Esophagus (tissue), 2 donors: ENCODE measurements at places on chromosomes 2 and 18. TPM values are rescaled to one million over a fixed set of nuclear protein-coding genes. Genes with fewer than 3 reads are reported as not detected.

Gene PELI1
- 51.9 TPM for polyA plus RNA-seq

Gene SCTR
- polyA plus RNA-seq = 0.26 TPM

Gene PKP4
- 25.8 TPM for polyA plus RNA-seq

Gene GALNT14
- 17.2 TPM for polyA plus RNA-seq

Gene ACVR1C
- polyA plus RNA-seq = 0.06 TPM

Gene SAG
- not detected for polyA plus RNA-seq

Gene UGT1A10
- 10.8 TPM for polyA plus RNA-seq

Gene AKAIN1
- not detected for polyA plus RNA-seq

Gene PPP1R7
- polyA plus RNA-seq = 74.3 TPM

Gene TBR1
- 0.02 TPM for polyA plus RNA-seq

Gene STK36
- 10.8 TPM for polyA plus RNA-seq

Gene LBX2
- 0.18 TPM for polyA plus RNA-seq

Gene RASGRP3
- 0.71 TPM for polyA plus RNA-seq

Gene DUSP11
- 27.0 TPM for polyA plus RNA-seq

Gene CXCR2
- 12.0 TPM for polyA plus RNA-seq

Gene ALPP
- not detected for polyA plus RNA-seq

Gene KIAA2012
- polyA plus RNA-seq = not detected

Gene ANKRD53
- polyA plus RNA-seq = 0.35 TPM

Gene IL37
- 0.06 TPM for polyA plus RNA-seq

Gene VAPA
- polyA plus RNA-seq = 189 TPM

Gene TUBB8B
- 0.82 TPM for polyA plus RNA-seq

Gene ST8SIA5
- 0.02 TPM for polyA plus RNA-seq

Gene ABCA12
- polyA plus RNA-seq = 1.0 TPM

Gene RNF125
- 1.2 TPM for polyA plus RNA-seq

Gene DNAH7
- 0.09 TPM for polyA plus RNA-seq
